ENCODE measurements at places on chromosomes 13 and 19.

DNA sequence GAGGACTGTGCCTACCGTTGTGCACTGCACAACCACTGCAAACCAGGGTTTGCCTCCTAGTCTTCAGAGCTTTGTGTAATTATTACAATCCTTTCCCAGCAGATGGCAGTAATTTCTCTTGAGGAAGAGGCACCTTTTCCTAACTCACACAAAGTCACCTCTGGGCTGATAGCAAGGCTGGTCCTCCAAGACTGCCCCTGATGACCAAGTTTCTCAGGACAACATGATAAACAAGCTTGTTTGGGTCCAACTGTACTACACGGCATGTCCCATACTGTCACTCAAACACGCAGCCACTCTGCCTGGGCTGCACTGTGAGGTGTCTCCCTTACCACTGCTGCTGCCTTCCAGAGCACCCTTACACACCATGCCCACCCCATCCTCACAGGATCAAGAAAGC, 39.3 kb downstream of the RFXAP start:
- no peak overlapping the region for H3K4me3 ChIP-seq
- H3K36me3 ChIP-seq: peaks cover 36% of the 10 kb centered on the region
- H3K4me1 ChIP-seq: peaks cover 9% of the 10 kb centered on the region
- DNase-seq: no peak
- H3K27me3 ChIP-seq: no peaks in the 10 kb centered on the region

DNA sequence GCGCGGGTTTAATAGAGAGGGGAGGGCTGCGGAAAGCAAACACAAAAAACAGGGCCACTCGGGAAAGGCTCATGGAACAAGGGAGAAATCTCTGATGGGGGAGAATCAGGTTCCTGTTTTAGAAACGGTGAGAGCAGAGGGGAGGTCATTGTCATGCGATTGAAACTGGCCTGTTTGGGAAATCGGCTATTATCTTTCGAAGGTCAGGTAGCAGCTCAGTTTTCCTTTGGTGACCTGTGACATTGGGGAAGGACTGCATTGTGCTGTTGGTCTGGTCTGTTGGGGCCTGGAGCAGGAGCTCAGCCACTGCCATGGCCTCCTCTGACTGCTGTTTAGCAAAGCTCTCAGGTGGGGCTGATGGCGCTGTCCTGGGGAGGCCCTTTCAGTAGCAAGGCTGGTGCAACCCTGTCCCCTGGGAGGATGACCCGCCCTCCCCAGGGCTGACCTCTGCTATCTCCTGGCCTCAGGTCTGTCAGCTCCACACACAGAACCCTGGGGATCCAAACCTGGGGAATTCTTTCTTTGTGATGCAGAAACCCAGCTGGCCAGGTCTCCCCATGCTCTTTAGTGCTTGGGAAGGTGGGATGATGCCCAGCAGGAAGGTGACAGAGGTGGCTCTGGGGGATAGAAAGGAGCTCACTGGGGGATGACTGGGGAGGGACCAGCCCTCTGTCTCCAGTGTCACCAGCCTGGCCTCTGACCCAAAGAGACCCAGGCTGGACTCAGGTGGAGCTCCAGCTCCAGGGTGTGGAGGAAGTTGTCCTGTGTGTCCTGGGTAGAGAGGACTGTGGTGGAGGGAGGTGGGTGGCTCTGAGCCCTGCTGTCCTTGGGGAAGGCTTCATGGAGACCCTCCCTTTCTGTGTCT, 21.2 kb upstream of the CD177 start:
- no peaks in the 10 kb centered on the region for H3K36me3 ChIP-seq
- no peak overlapping the region for H3K27ac ChIP-seq
- no peak overlapping the region for H3K4me3 ChIP-seq

GRCh38 chr13:26954976-26955375, 194.4 kb upstream of the GPR12 start:
- no peak overlapping the region for H3K4me3 ChIP-seq
- no peaks in the 10 kb centered on the region for H3K4me1 ChIP-seq
- H3K27me3 ChIP-seq: no peaks in the 10 kb centered on the region

DNA sequence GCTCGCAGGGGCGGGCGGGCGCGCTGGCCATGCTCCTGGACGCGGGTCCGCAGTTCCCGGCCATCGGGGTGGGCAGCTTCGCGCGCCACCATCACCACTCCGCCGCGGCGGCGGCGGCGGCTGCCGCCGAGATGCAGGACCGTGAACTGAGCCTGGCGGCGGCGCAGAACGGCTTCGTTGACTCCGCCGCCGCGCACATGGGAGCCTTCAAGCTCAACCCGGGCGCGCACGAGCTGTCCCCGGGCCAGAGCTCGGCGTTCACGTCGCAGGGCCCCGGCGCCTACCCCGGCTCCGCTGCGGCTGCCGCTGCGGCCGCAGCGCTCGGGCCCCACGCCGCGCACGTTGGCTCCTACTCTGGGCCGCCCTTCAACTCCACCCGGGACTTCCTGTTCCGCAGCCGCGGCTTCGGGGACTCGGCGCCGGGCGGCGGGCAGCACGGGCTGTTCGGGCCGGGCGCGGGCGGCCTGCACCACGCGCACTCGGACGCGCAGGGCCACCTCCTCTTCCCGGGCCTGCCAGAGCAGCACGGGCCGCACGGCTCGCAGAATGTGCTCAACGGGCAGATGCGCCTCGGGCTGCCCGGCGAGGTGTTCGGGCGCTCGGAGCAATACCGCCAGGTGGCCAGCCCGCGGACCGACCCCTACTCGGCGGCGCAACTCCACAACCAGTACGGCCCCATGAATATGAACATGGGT, 599 bp downstream of the ZIC2 start:
- H3K4me3 ChIP-seq: peak overlapping the region; percentile 59
- H3K4me1 ChIP-seq: peaks cover 36% of the 10 kb centered on the region
- H3K27ac ChIP-seq: no peak overlapping the region

- no peaks in the 10 kb centered on the region for H3K4me1 ChIP-seq
- no peak overlapping the region for H3K27ac ChIP-seq
- H3K36me3 ChIP-seq: no peaks in the 10 kb centered on the region
- no peak for DNase-seq
- no peaks in the 10 kb centered on the region for H3K27me3 ChIP-seq
Measured at GRCh38 chr19:28358633-28359032, 854.3 kb downstream of the UQCRFS1 start.

- H3K4me3 ChIP-seq: no peak overlapping the region
- no peaks in the 10 kb centered on the region for H3K36me3 ChIP-seq
- no peak overlapping the region for H3K27ac ChIP-seq
- peaks cover 35% of the 10 kb centered on the region for H3K4me1 ChIP-seq
- no peak for DNase-seq
Measured at GRCh38 chr19:48638831-48639381, 1.7 kb upstream of the DBP start.

GRCh38 chr19:3006075-3006767, 22.9 kb downstream of the TLE2 start:
- no peaks in the 10 kb centered on the region for H3K27me3 ChIP-seq
- no peak for DNase-seq
- no peak overlapping the region for H3K27ac ChIP-seq
- no peaks in the 10 kb centered on the region for H3K4me1 ChIP-seq

GRCh38 chr13:20106742-20107141, 54.1 kb downstream of the GJA3 start:
- DNase-seq: no peak
- H3K27me3 ChIP-seq: 0 out of 2 replicates have a peak, but pooled peaks cover 3% of the 10 kb centered on the region
- H3K27ac ChIP-seq: no peak overlapping the region
- H3K36me3 ChIP-seq: no peaks in the 10 kb centered on the region

GRCh38 chr19:33376941-33377557, 3.5 kb downstream of the CEBPG start:
- H3K36me3 ChIP-seq: peaks cover 48% of the 10 kb centered on the region
- H3K4me1 ChIP-seq: peaks cover 50% of the 10 kb centered on the region
- DNase-seq: no peak
- H3K4me3 ChIP-seq: no peak overlapping the region
- H3K27ac ChIP-seq: peak overlapping the region; percentile 66

DNA sequence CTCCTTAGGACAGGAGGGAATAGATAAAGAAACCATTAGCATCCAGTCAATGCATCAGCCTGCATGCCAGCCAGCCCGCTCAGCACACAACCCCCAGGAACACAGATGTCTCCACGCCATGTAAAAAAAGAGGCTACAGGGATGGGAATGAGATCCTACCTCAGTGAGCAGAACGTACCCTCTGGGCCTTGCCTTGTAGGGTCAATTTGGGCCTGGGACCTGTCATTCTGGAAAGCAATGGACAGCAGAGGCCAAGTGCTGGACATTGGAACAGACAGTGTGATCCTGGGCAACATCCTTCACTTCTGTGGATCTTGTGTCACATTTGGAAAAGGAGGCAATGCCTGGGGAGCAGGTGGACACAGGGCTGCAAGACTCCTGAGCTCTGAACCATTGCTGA, 26.0 kb downstream of the VSTM2B start:
- H3K27ac ChIP-seq: no peak overlapping the region
- no peaks in the 10 kb centered on the region for H3K4me1 ChIP-seq
- H3K4me3 ChIP-seq: no peak overlapping the region
- H3K27me3 ChIP-seq: no peaks in the 10 kb centered on the region
- DNase-seq: peak; percentile 15

GRCh38 chr19:32168606-32169005, 176.8 kb upstream of the ZNF507 start:
- no peaks in the 10 kb centered on the region for H3K27me3 ChIP-seq
- H3K4me3 ChIP-seq: no peak overlapping the region
- H3K4me1 ChIP-seq: no peaks in the 10 kb centered on the region

- DNase-seq: no peak
- H3K27me3 ChIP-seq: no peaks in the 10 kb centered on the region
- no peaks in the 10 kb centered on the region for H3K4me1 ChIP-seq
- H3K27ac ChIP-seq: no peak overlapping the region
Measured at GRCh38 chr19:10283301-10284064, 3.3 kb upstream of the ICAM4 start.

GRCh38 chr13:110824702-110825300, 90.1 kb downstream of the ANKRD10 start:
- no peaks in the 10 kb centered on the region for H3K4me1 ChIP-seq
- no peaks in the 10 kb centered on the region for H3K36me3 ChIP-seq
- no peak overlapping the region for H3K4me3 ChIP-seq
- peaks cover 6% of the 10 kb centered on the region for H3K27me3 ChIP-seq
- no peak overlapping the region for H3K27ac ChIP-seq

- DNase-seq: no peak
- no peaks in the 10 kb centered on the region for H3K36me3 ChIP-seq
- peaks cover 23% of the 10 kb centered on the region for H3K4me1 ChIP-seq
Measured at GRCh38 chr13:114122127-114122511, 10.3 kb downstream of the RASA3 start.

DNA sequence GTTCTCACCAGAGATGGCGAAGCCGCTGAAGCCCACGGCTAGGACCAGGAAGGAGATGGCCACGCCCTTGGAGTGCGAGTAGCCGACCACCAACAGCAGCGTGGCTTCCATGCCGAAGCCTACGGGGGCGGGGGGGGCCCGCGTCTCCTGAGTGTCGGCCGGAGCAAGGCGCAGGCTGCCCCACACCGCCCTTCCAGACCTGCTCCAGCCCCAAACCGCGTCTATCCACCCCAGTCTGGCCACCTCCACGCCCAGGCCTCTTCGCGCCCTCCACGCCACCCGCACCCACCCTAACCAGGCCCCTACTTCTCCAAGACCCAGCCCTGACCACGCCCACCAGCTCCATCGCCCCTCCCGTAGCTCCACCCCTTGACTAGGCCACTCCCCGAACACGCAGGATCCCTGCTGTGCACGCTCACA, 6.2 kb downstream of the GFY start:
- H3K36me3 ChIP-seq: no peaks in the 10 kb centered on the region
- H3K4me3 ChIP-seq: no peak overlapping the region
- H3K4me1 ChIP-seq: no peaks in the 10 kb centered on the region
- DNase-seq: no peak

- no peak for DNase-seq
- no peaks in the 10 kb centered on the region for H3K27me3 ChIP-seq
- H3K36me3 ChIP-seq: no peaks in the 10 kb centered on the region
- H3K27ac ChIP-seq: no peak overlapping the region
- H3K4me1 ChIP-seq: no peaks in the 10 kb centered on the region
Measured at GRCh38 chr13:27132538-27132937, 39.1 kb downstream of the USP12 start.

DNA sequence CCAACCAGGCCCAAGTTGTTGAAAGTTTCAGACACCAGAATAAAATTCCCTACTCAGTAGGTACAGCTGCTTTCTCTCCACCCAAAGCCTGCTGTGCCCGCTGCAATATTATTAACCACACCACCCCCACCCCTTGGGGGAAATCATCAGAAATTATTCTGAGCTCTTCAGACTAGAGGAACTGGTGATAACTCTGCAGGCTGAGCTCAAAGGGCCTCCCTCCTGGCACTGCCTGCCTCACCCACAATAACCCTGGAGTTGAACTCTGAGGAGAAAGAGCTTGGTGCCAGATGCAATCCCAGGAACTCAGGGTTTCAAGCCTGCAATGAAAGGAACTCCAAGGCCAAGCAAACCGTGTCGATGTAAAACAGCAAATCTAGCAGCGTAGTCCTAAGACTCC, 381.7 kb upstream of the ZNF507 start:
- no peak for DNase-seq
- no peaks in the 10 kb centered on the region for H3K36me3 ChIP-seq
- no peak overlapping the region for H3K27ac ChIP-seq
- no peak overlapping the region for H3K4me3 ChIP-seq

- H3K4me1 ChIP-seq: peaks cover 29% of the 10 kb centered on the region
- peaks cover 26% of the 10 kb centered on the region for H3K36me3 ChIP-seq
- H3K27me3 ChIP-seq: no peaks in the 10 kb centered on the region
- H3K27ac ChIP-seq: no peak overlapping the region
- DNase-seq: no peak
Measured at GRCh38 chr19:1851654-1852580, 3.6 kb upstream of the REXO1 start.

DNA sequence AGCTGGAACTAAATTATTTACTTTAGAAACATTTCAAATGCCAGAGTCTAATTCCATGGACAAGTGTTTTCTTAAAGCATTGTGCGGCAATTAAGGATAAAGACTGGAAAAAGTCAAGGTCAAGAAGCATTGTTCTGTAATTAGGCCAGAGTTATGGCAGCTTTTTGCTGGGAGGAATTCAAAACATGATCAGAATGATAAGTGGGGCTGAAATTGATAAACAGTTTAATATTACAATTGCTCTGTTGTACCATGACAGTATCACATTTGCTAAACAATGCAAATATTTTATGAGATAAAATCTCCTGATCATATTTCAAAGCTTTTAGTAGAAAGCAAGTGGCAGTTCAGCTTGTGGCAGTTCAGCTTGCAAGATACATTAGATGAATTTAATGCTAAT, 513.7 kb downstream of the GPC6 start:
- no peak overlapping the region for H3K27ac ChIP-seq
- no peak overlapping the region for H3K4me3 ChIP-seq
- no peaks in the 10 kb centered on the region for H3K27me3 ChIP-seq
- H3K36me3 ChIP-seq: no peaks in the 10 kb centered on the region

Data from SJSA1 (cell line).